GM23248 (cell line): ENCODE measurements at places on chromosomes 3 and 15.
A peak's percentile ranks its signal among the peaks of the same experiment; 100 is the strongest.

DNA sequence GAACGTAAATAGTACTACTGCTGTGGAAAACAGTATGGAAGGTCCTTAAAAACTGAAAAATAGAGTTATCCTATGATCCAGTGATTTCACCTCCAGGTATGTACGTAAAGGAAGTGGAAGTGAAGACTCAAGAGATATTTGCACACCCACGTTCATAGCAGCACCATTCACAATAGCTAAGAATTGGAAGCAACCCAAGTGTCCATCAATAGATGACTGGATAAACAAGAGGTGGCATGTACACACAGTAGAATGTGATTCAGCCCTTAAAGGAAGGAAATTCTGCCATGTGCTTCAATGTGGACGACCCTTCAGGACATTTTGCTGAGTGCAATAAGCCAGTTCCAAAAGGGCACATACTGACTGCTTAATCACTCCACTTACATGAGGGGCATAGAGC is 188.3 kb downstream of the APBA2 start:
- DNase-seq, result no peak

DNA sequence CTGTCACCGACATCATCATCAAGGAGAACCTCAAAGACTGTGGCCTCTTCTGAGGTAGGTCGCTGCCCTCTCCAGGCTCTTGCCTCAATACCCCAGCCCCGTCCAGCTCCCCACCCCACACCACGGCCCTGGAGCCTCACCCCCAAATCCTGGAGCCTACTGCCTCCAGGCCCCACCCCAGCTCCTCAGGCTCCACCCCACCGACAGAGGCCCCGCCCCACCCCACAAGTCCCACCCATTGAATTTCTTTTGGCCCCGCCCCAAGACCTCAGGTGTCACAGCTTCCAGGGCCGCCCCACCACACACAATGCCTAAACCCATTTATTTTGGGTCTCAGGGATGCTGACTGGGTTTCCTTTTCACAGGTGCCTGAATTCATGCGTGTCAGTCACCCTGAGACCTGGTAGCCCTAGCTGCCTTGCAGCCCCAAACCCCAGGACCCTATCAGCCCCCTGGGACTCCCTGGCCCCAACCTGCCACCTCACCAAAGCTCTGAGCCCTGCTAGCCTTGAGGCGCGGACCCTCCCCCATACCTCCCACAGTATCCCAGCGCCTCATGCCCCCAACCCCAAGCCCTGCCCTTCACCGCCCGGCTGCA is 3.6 kb downstream of the GNAT1 start:
- peak; percentile 56 for DNase-seq

- no peak for DNase-seq
Observed at GRCh38 chr15:74213858-74214284, 11.3 kb upstream of the STRA6 start.

- no peak for DNase-seq
Observed at GRCh38 chr3:13638927-13639326, 90.0 kb downstream of the FBLN2 start.

- no peak for DNase-seq
Observed at GRCh38 chr3:31868236-31868635, 112.8 kb downstream of the OSBPL10 start.

DNA sequence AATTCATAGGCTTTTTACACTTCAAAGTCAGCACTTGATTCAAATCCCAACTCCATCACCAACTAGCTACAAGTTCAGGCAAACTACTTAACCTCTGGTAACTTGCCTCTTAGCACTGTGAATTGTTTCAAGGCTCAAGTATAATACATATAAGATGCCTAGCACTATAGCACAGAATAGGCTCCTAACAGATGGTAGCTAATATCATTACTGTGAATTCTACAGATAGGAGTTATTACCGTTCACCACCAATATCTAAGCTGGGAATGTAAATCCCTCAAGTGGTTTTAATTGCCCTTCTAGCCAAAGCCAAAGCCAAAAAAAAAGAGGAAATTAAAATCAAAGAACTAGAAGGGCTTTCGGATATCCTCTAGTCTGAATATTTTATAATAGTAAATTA is 15.4 kb downstream of the DLG1 start:
- DNase-seq, result no peak

DNA sequence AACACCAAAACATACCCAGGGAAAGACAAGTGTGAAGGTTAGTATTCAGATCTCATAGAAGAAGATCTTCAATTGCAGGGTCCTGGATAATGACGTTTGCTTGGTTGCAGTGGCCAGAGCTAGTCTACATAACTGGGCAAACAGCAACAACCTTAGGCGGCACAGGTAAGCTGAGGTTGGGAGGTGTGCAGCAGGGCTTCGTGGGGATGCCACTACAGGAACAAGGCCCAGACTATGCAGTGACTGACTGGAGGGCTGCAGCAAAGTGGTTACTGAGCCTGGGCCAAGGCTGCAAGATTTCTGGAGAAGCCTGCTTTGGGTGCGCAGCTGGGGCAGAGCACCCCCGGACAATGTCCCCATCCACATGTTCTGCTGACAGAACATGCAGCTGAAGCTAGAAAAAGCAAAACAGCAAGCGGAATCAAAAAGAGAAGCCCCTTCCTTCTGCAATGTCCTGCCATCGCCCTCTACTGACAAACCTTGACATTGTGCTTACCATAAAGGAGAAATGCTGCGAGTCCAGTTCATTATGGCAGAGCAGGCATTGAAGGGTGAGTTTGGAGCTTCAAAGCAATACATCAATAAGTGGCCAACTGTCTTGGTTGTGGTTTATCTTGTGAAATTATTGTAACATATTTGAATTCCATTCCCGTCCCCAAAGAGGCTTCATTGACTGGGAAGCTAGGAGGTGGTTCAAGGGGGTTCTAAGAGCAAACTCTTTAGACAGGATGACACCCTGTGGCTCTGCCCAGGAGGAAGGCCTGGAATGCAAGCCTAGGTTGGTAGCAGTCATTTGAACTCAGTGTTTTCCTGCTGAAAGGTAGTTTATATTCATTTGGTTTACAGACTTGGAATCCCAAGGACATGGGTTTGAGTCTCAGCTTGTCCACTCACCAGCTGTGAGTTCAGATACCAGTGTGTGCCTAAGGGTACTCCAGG is 217.0 kb downstream of the PDCD6IP start:
- DNase-seq, result peak; percentile 23

GRCh38 chr3:50189274-50189673 is 2.1 kb upstream of the GNAT1 start:
- DNase-seq, result peak; percentile 94

- DNase-seq, result peak; percentile 83
Observed at GRCh38 chr3:172848910-172849309, 98.4 kb downstream of the ECT2 start.

DNA sequence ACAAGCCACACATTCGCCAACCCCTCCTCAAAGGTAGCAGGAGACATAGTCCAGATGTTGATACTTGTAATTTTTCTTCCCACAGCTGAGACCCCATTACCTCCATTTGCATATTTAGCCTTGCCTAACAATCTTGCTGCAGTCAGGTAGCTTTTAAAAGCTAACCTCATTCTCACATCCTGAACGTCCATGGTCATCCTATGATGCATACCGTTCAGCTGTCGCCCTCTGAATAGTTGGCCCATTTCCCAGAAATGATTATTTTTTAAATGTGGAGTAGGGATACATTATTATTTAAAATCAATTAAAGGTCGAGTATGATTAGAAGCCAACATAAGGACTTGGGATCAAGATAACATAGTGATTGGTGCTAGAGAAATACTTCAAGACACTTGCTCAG is 165.0 kb downstream of the MEX3B start:
- DNase-seq, result no peak

DNA sequence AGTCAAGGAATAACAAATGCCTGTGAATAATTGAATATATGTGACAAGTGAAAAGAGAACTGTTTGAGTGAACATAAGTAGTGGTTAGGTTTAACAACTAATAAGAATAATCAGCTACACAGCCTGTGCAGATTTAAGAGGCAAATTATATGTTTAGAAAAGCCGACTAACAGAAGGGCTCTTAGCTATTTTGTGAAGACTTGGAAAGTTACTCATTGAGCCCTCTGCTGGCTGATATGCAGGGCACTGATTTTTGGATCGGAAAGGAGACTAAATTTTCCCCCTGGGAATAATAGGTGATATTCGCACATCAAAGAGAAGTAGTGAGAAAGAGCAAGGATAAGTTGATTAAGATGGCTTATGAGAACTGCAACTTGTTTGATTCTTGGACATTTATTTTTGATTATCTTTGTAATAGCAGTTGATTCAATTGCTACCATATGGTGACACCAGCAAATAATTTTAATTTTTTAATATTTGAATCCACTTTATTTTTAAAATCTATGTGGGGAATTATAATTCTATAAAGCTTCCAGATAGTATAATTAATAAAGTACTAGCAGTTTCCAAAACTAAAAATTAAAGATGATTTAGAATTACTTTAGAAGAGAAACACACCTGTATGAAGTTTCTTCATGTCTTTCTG is 156.2 kb downstream of the NLGN1 start:
- DNase-seq, result peak; percentile 77

DNA sequence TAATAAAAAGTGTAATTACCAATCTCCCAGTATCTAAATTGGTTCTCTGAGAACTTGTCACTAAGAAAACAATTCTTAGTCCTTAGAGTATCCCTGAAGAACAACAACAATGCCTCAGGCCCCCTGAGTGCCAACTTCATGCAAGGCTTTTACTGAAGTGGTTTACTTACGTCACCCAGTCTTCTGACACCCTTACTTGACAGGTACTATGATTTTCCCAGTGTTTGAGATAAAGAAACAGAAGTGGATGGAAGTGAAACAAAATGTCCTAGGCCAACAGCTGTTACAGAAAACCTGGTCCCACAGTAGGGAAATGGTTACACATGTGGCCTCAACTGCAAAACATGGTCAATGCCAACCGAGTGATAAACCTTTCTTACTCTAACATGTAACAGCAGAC is 331.1 kb downstream of the FOXP1 start:
- DNase-seq, result no peak

GRCh38 chr3:195123281-195123691 is 147.7 kb downstream of the XXYLT1 start:
- peak; percentile 60 for DNase-seq

GRCh38 chr3:174675406-174675805 is 183.7 kb upstream of the NAALADL2 start:
- no peak for DNase-seq

GRCh38 chr15:40249477-40250303 is 10.8 kb downstream of the PAK6 start:
- DNase-seq, result peak; percentile 40

DNA sequence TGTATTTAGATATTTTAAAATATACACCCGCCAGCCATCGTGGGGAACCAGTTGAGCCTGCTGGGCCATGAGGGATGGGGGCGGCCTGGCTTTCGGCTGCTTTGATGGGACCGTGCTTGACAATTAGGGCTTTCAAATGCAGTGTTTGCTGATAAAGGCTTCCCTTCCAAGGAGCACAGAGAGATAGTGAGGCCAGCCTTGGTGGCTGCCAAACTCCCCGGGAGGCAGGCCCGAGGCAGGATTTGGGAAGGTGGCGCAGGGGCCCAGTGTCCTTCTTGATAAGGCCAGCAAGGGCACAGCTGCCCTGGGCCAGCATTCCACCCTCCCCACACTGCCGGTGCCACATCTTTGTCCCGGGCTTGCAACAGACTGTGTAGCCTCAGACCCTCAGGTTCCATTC is 75.6 kb downstream of the LINGO1 start:
- no peak for DNase-seq

GRCh38 chr3:104102386-104102785 is 1264.3 kb upstream of the ALCAM start:
- DNase-seq, result peak; percentile 60

- DNase-seq, result peak; percentile 26
Observed at GRCh38 chr3:25662736-25663320, 1.9 kb downstream of the TOP2B start.

DNA sequence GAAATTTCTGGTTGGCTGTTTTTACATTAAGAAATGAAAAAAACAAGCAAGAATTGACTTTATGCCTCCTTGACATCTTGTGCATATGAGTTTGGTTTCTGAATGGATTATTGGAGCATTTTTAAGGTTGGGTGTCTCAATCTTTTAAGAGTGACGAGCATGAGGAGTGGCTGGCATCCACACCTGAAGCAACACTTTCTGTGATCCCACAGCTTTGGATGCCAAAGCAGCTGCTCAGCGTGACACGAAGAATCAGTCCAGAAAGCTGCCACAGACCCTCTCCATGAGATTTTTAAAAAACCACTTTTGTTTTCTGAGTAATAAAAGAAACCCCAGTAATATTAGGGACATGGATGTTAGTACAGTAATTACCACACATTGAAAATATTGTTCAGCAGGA is 154.5 kb downstream of the KLF13 start:
- DNase-seq, result no peak

DNA sequence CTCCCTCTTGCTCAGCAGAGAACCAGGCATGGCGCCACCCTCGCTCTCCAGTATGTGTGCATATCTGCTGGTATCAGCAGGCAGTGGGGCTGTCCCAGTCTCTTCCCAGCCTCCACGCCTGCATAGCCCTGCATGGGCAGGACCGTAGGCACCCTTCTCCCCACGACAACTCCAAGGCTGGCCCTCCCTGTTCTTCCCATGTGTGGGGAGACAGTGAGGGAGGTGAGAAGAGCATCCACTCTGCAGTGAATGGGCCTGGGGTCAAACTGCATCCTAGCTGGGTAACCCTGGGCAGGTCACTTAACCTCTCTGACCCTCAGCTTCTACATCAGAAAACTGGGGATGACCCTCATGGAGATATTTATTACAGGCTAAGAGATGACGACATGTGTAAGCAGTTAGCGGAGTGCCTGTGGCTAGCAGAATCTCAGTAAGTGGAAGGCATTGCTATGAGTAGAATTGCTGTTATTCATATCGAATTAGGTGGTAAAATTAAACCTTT is 13.3 kb upstream of the SSUH2 start:
- no peak for DNase-seq

DNA sequence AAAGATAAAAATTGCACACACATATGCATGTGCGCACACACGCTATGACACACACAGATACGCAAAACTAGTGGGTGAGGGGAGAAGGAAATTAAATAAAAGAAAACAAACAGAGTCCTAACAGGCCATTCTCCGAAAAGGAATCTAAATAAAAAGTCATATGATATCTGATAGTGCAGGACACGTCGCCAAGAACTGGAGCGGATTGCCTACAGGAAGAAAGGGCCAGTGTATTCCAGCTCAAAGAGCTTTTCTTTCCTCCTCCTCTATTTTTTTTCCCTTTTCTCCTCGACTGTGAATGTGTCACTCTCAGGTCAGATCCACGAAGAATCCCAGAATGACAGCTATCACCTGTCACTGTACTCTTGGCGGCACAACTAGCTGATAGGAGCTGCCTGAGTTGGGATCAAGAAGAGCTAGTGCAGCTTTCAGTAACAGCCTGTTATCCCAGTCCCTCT is 157.8 kb downstream of the TIGIT start:
- DNase-seq, result peak; percentile 43

- no peak for DNase-seq
Observed at GRCh38 chr3:186843039-186843432, 526 bp downstream of the ADIPOQ start.

DNA sequence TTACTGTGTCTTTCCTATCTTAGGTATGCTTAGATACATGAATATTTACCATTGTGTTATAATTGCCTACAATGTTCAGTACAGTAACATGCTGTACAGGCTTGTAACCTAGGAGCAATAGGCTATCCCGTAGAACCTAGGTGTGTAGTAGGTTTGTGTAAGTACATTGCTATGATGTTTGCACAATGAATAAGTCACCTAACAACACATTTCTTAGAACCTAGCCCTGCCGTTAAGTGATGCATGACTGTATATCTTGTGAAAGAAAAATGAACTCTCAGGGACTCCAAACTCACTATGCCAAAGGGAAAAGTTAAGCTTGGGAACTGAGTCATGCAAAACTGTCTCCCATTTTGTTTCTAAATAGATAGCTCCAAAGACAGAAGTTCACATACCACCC is 91.5 kb upstream of the ACP3 start:
- peak; percentile 50 for DNase-seq
